ENCODE measurements at places on chromosomes 11 and 22.

DNA sequence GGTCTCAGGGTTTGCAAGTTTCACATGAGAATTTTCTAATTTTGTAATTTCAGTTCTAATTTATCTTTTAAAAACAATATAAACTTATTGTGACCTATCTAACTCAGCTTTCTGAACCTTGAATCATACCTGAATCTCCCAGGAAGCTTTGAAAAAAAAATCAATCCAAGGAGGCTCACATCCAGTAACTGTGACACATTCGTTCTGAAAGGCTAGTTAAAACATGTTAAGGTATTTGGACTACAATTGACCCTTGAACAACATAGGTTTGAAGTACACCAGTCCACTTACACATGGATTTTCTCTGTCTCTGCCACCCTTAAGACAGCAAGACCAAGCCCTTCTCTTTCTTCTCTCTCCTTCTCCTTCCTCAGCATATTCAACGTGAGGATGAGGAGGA, 40.0 kb downstream of the DDI1 start:
- DNase-seq: no peak

- DNase-seq: peak; percentile 57
Measured at GRCh38 chr11:393219-394033, 583 bp upstream of the PKP3 start.

- DNase-seq: no peak
Measured at GRCh38 chr22:28759861-28760560, 12.5 kb upstream of the CCDC117 start.

- no peak for DNase-seq
Measured at GRCh38 chr11:112734207-112734606, 227.0 kb upstream of the NCAM1 start.

DNA sequence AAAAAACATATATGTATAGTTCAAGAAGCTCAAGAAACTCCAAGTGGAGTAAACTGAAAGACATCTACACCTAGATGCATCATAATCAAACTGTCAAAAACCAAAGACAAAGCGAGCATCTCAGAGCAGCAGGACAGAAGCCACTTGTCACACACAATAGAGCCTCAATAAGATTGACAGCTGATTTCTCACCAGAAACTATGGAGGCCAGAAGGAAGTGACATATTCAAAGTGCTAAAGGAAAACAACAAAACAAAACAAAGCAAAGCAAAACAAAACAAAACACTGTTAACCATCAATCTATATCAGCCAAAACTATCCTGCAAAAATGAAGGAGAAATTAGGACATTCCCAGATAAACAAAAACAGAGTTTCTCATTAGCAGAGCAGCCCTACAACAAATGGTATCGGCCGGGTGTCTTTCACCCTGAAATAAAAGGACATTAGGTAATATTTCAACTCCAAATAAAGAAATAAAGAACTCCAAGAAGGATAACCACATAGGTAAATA, 65.8 kb upstream of the SEPTIN5 start:
- DNase-seq: no peak

DNA sequence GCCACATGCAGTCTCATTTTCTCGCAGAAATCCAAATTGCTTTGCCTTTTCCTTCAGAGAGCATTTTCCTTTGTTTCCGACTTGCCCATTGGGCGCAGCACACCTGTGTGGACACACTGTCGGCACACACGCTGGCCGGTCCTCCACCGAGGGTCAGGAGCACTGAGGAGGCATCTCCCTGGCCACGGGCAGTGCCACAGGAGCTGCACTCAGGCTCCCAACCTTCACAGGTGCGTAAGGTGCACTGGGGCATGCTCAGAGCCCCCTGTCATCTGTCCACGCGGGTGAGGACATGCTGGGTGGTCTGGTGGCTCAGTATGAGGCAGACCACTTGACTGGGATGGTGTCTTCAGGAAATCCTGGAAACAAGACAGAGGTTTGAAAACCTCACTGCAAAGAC, 779.1 kb downstream of the BRD1 start:
- no peak for DNase-seq

DNA sequence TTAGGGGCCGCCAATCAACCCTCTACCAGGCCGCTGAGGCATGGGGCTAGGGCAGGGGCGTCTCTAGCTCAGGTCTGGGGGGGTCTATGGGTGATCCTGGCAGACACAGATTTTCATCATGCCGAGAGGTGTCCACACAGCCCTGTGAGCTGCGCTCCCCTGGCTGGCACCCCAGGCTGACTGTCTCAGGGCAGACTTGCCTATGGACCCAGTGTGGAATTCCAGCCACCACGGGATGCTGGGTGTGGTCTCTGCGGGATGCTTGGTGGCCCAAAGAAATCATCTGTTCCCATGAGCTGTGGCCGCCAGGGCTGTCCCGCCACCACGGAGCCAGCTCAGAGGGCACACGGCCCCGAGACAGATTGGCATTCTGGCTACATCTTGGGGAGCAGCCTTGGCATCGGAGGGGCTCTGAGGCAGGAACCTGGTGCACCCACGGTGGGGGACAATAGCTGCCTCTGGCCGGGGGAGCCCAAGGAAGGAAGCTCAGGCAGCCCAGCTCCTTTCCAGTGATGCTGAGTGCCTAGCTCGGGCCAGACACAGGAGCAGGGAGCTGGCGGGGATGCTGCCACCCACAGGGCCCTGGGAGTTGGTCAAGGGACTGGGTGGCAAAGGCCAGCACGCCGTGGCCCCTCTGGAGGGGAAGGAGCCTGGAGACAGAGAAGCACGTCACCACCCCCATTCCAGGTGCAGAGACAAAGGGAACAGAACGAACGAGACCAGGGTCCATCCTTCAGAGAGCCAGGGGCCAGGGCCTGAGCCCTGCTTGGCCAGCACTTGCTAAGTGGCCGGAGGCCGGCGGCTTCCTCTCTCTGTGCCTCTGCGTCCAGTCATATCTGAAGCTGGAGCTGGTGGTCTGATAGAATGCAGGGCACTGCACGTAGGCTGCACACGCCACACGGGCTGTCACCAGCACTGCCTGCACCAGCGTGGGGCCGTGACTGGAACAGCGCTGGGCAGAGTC, 64.4 kb upstream of the FGF3 start:
- no peak for DNase-seq

- DNase-seq: peak; percentile 65
Measured at GRCh38 chr11:60872124-60872960, 5.0 kb downstream of the ZP1 start.

DNA sequence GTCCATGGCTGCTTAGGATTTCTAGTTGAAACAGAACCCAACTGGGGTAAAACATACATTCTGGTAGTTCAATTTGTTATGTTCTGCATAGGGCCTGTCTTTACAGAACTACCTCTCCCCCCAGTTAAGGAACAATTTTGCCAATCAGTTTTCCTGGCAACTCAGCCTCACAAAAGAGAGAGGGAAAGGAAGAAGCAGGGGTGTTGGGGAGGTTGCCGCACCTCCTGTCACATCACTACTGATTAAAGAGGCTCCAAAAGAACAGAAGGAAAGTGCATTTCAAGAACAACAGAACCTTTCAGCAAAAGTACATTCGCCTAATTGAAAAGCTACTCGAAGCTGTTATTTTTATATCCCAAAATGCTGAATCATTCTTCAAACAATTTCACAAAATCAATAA, 217.6 kb downstream of the CADM1 start:
- DNase-seq: no peak

DNA sequence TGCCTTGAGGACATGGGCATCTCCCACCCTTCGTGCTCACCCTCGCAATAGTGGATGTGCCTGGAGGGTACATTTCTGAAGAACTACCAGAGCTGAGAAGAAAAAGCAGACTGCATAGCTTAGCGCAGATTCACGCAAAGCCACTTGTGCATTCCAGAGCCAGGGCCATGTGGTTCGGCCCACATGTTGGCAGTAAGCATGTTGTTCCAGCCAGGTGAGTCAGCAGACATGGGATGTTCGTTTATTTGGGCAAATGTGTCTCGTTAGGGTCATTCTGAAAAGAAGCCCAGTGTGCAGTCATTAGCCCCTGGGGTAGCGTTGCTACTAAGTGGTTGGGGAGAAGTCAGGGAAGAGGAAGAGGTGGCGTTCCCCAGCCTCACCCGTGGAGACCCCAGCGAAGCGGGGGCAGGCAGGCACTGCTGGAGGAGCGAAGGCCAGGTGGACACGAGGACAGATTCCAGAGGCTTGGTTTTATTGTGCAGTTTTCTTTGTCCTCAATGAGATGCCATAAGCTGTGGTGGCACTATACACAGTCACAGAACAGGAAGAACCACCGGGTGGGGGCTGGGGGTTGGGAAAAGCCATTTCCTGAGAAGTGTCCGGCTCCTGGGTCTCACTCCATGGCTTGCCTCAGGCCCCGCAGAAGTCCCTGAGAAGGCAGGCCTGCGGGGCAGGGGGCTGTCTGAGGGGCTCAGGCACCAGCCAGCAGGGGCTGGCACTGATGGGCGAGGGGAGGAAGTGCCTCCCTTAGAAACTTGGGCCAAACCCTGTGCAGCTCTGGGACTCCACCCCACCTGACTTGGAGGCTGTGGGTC, 5.0 kb downstream of the THY1 start:
- DNase-seq: peak; percentile 73

GRCh38 chr11:41237382-41237781, 222.1 kb downstream of the LRRC4C start:
- no peak for DNase-seq

DNA sequence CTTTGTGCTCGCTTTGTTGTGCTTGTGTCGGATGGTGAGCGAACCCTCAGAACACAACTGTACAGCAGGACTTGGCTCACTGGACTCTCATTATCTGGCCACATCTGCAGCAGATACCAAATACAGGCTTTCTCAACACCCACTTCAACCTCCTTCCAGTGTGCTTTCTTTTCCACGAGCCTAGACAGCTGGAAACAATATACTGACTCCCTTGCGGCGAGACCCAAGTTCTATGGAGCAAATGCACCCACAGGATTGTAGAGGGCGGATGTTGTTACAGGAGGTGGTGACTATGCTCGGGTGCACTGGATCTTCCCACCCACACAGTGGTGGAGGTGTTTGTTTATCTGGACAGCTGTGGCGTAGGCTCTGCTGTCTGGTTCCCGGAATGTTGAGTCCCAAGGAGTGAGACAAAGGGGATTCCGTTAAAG, 204.3 kb downstream of the TENM4 start:
- DNase-seq: peak; percentile 14

GRCh38 chr11:6225024-6225423, 9.4 kb downstream of the FHIP1B start:
- DNase-seq: no peak

GRCh38 chr11:93526641-93527583, 16.3 kb downstream of the SMCO4 start:
- DNase-seq: no peak

- DNase-seq: no peak
Measured at GRCh38 chr22:23501708-23502107, 78.4 kb downstream of the IGLL1 start.

DNA sequence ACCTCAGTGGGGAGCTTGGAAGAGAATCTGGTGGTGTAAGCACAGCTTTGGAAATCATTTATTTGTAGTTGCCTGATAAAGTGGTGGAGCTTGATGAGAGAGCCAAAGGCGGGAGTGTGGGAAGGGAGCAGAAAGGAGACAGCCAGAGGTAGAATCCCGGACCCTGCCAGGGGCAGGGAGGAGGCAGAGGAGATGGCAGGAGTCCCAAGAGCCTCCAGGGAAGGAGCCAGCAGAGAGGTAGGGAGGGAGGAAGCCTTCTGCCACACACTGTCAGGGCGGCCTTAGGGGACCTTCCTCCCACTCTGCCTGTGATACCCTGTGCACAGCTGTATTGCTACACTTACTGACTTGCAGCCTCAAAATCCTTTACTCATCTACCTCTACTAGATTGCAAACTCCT, 15.4 kb downstream of the SCUBE2 start:
- DNase-seq: no peak

DNA sequence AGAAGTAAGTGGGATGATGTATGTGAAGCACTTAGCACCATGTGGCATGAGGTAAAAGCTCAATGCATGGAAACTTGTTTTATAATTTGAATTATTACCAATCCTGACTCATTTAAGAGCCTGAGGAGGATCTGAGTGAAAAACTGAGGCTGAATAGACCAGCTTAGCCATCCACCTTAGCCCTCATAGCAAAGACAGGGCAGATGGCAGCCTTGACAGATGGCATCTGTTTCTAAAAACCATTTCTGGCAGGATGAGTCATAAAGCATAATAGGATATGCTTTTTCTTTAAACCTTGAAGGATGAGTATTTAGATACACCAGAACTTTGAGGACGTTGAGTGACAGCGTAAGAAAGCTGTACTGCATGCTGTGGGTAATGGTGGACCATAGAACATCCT, 61.0 kb upstream of the NAV2 start:
- no peak for DNase-seq

- no peak for DNase-seq
Measured at GRCh38 chr11:132358573-132358953, 988.1 kb downstream of the NTM start.

DNA sequence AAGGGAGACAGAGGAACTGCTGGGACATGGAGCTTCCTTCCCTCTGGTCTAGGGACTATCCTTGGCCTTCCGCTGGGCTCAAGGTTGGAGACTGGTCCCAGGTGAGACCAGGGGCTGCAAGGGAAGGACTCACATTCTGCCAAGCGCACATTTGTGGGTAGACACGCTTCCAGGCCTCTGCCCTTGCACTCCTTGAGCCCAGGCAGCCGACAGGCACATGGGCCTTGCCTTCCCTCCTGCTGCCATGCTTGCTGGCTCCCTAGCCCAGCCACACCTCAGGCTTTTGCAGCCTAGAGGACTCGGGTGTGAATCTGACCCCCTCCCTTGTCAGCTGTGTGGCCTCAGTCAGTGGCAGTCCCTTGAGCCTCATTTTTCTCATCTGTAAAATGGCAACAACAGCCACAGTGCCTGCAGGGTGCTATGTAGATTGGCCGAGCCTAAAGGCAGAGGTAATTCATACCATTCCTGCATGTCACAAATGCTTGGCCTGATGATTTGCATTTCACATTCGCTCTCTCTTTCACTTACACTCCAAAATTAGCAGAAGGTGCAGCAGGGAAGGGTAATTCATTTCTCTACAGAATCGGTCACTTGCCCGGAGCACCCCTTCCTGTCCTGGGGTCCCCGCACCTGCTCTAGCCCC, 57.6 kb upstream of the NECTIN1 start:
- no peak for DNase-seq

- no peak for DNase-seq
Measured at GRCh38 chr11:45890886-45891550, 5.6 kb downstream of the MAPK8IP1 start.

DNA sequence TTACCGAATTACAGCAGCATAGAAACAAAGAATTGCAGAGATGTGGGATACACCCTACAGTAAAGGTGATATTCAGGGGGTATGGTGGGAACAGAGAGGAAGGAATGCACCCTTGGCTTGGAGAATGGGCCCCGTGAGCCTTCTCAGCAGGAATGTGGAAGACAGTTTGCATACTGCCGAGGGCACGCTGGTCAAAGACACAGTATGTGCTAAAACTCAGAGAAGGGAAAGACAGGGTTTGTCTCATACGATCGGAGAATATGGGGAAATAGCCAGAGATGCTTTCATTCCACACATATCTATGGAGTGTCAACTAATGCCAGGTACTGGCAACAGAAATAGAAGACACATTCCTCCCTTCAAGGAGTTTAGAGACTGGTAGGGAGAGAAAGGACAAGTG, 36.9 kb downstream of the UBASH3B start:
- DNase-seq: no peak

DNA sequence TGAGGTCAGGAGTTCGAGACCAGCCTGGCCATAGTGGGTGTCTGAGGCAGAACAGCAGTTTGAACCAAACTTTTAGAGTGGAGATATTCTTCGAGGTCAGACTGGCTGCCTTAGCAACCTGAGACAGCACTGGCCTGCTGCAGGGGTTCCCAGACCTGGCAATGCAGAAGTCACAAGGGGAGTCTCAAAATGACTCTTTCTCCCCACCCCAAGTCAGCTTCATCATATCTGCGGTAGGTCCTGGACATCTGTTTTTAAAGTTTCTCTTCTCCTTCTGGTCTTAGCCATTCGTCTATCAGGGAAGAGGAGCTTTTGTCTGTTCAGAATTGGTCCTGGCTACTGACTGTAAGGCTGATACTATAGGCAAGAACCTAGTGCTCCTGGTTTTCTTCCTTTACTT, 14.5 kb upstream of the CLMP start:
- no peak for DNase-seq
